Substantia nigra (tissue), 51 donors: ENCODE measurements at places on chromosomes 6 and 20.

- DNase-seq: no peak
Measured at GRCh38 chr6:76840041-76840745, 623.1 kb downstream of the HTR1B start.

DNA sequence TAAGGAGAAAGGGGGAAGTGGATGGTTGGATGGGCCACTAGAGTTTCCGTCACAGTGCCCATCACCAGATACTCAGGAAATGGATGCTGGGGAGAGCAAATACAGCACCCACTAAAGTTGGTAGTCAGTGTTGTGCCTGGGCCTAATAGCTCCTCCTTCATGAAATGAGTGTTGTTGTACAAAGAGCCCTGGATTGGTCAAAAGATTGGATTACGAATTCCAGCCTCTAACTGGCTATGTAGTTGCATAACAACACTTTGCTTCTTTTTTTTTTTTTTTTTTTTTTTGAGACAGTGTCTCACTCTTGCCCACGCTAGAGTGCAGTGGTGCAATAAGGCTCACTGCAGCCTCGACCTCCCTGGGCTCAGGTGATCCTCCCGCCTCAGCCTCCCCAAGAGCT is 27.4 kb downstream of the KCNG1 start:
- no peak for DNase-seq

- no peak for DNase-seq
Measured at GRCh38 chr20:48648482-48649051, 179.2 kb downstream of the PREX1 start.

DNA sequence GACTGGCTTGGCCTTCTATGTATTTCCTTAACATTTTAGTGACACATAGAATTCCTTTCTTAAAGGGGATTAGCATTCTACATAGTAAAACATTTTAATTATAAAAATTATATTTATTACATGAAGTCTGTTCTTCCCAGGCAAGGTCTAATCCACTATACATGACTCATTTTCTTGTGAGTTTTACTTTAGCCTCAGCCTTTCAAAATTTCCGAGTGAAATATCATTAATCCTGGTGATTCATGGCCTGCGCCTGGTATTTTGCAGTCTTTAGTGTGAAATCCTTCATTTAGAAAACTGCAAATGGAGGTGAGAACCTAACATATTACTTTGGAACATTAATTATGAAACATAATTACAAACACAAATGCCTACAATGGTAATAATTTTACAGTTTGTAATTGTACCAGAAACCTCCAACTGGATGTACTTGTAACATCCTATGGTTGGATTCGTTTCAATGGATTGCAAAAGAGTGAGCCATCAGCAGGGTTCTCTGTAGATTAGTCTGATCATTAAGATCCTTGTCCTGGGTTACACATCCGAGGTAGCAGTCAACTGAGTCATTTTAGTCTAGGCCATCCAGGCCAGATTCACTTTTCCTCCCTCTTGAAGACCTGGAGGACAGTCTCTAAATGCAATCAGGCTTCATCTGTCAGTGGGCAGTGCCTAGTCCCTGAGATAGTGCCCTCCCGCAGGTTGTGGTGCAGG is 272.0 kb downstream of the PACRG start:
- no peak for DNase-seq

DNA sequence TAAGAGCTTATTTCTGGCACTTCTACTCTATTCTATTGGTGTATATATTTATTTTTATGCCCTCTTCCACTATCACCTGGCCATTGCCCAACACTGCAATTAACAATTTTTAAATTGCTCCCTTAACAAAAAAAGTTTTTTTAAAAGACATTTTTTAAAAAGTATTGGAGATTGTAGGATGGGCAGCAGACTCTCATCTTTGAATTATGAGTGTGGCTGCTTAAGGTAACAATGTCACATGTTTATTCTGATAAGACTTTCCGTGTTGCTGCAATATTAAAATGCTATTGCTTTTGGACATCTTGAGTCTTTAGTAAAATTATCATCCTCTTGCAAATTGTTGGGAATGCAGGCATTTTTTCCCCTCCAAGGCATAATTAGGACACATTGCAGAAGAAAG is 31.4 kb downstream of the SMOC2 start:
- DNase-seq: no peak

GRCh38 chr6:160071805-160072690 is 49.6 kb upstream of the SLC22A1 start:
- DNase-seq: no peak

- no peak for DNase-seq
Measured at GRCh38 chr6:120632975-120633374, 701.3 kb downstream of the TBC1D32 start.

DNA sequence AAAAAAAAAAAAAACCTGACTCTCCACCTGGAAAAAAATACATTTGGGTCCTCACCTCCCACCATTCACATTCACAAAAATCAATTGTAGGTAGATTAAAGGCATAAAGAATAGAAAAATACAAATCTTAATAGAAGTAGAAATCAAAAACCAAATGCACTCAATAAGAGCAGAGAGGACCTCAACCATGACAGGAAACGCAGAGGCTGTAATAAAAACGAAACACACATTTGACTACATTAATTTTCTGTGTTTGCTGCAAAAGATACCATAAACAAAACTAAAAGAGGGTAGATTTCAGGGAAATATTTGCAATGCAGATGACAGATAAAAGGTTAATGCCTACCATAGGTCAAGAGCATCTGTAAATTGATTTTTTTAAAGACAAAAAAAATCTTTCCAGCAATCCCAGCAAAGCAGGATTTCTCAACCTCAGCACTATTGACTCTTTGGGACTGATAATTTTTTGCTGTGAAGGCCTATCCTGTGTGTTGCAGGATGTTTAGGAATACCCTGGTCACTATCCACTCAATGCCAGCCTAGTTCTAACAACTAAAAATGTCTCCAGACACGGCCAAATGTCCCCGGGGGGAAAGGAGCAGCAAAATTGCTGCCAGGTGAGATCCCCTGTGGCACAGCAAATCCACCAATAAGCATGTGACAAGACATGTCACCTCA is 9.1 kb downstream of the ETV7 start:
- no peak for DNase-seq

- DNase-seq: no peak
Measured at GRCh38 chr6:134424165-134424797, 106.4 kb upstream of the SGK1 start.

GRCh38 chr20:14888134-14888533 is 550.7 kb upstream of the FLRT3 start:
- DNase-seq: no peak

DNA sequence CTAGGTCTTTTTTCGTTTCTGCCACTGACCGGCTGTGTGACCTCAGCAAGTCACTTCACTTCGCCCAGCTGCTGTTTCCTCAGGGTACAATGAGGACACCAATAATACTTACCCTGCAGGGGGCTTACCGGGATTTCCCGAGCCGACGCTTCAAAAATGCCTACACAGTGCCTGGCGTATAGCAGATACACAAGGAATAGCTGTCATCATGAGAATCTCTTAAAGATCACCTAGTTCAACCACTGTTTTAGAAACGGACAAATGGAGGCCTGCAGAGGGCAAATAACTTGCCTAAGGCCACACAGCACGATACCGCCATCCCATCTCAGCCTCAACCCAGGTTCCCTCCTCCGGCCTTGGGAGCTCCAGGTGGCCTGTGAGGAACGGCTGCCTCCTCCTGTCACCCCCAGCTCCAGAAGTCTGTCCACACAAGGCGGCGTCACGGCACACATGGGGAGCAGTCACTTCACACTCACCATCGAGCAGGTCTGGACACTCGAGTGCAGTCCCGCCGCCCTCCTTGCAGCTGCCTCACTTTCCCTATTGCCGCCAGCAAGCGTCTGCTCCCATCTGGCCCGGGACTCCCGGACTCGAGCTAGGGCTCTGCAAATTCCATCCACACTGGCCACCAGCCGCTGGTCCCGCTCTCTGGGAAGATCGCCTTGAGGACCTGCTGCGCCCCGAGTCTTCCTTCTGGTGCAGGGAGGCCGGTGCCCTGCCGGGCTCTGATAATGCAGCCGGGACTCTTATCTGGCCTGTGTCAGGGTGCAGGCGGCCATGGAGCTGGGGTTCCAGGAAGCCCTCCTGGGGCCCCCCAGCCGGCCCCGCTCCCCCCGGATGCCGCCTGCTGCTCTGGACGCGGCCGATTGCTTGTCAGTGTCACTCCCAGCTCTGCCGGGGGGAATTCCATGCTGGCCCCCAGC is at the start of gene RIPOR3:
Gene RIPOR3, minus strand, starts transcription at position 893 of the 923 bp plus-strand sequence. Its CDS starts 414 bp downstream, at position 479.
- no peak for DNase-seq

GRCh38 chr20:63946986-63947637 is 9.1 kb downstream of the UCKL1 start:
- DNase-seq: no peak

DNA sequence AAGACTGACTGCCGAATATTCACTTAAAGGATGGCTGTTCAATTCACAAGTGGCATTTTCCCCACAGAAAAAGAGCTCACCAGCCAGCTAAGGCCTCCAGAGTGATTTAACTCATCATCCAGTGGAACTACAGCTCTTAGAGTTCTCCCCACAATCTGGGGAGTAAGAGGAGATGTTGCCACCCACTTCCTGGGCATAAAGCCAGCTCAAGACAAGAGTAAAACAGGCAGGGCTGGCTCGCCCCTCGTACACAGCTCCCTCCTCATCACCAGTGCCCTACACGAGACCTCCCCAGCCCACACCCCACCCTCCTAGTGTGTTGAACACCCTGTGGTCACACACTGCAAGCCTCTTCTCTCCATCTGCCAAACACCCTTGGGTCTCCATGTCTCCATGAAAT is 47.2 kb upstream of the IPCEF1 start:
- no peak for DNase-seq

- no peak for DNase-seq
Measured at GRCh38 chr20:35166242-35166830, 5.5 kb upstream of the PROCR start.

- no peak for DNase-seq
Measured at GRCh38 chr6:135675862-135676261, 175.6 kb upstream of the PDE7B start.

DNA sequence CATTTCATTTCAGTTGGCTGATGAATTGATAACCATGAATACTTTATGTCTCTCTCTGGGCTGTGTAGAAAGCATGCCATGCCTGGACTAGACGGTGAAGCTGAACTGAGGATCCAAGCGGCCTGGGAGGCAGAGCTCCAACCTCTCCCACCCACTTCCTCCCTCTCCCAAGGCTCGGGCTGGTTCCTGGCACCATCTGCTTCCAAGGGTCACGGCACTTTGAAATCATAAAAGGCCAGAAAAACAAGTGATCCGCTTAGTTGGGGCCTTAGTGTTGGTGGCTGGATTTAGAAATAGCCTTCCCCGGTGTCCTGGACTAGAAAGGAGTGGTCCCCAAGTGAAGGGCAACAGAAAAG is 202.4 kb upstream of the PMEPA1 start:
- no peak for DNase-seq

- no peak for DNase-seq
Measured at GRCh38 chr20:20207291-20207690, 155.0 kb downstream of the CFAP61 start.

GRCh38 chr6:111580826-111581505 is 24.7 kb downstream of the TRAF3IP2 start:
- no peak for DNase-seq

DNA sequence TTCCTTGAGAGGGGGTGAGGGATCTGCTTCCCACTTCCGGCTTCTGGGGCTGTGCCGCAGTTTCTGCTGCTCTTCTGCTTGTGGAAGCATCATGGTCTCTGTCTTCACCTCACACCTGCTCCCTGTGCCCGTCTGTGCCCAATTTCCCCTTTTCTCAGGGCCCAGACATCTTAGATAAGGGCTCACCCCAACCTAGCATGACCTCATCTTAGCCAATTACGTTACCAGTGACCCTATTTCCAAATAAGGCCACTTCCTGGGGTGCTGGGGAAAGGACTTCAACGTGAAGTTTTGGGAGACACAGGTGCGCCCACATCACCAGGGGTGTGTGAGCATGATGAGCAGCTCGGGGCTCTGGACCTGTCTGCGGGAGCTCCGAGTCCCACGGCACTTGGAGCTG is 20.7 kb upstream of the RBBP8NL start:
- DNase-seq: no peak

DNA sequence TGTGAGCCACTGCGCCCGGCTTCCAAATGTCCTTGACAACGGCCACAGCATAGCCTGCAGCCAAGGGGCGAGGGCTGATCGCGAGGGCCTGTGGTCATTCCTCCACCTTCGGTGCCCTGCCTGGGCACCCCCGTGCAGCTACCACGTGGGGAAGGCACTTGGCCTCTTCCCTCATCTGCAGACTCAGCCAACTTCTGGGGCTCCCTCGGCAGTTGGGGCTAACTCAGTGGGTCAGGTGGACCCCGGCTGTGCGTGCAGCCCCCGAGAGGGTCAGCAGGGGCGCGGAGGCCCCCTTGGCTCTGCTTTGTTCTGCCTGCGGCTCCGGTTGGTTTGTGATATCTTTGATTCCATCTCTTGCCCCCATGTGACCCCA is 52.9 kb upstream of the BHLHE23 start:
- DNase-seq: no peak

DNA sequence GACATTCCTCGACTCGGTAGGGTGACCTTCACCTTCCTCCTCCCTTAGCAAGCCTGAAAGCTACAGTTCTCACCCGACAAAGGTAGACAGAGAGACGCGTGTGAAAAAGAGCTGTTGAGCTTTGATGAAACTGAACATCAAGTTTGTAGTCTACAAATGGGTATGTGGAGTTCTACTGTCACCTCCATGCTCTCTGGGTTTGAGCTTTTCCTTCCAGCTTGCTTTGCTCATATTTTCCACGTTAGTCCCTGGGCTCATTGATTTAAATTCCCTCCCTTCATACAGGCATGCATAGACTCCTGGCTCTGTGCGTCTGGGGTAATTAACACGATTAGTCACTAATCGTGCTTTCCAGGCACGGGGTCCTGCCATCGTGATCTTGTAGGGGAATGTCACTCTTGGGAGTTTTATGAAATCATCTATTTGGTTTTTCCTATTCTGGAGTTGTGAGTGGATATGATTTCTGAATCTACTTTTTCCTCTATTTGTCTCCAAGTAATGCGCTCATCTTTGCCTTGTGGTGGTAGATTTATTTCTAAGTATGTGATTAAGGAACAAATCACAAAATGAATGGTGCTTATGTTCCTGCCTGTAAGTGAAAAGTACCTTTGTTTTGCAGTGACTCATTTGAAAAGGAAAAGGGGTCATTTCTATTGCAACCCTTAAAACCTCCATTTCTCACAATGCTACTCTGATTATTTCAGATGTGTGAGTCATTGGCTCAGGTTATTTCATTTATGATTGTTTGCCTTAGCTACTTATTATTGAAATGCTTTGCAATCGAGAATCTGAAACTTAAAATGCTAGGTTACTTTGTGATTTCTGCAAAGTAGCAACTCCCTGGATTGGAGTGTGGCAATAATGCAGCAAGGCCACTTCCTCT is 154.6 kb downstream of the ZDHHC14 start:
- no peak for DNase-seq

DNA sequence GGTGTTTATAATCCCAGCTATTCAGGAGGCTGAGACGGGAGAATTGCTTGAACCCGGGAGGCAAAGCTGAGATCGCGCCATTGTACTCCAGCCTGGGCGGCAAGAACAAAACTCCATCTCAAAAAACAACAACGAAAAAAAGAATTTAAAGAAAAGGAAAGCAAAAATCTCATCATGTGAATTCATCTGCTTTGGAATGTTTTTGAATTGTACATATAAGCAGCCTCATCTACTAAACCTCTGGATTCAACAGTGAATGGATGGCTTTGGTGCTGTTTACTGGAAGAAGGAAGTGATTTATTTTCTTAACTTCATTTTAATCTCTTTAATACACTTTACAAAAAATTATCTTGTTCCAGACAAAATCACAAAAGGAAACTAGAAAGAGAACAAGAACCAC is 51.8 kb upstream of the PNRC1 start:
- no peak for DNase-seq
